ENCODE measurements at places on chromosomes 7 and 10. TPM values are rescaled to one million over a fixed set of nuclear protein-coding genes. Genes with fewer than 3 reads are reported as not detected.

Gene SMIM30
- polyA plus RNA-seq = 41.4 TPM

Gene NRAP
- polyA plus RNA-seq = not detected

DNA sequence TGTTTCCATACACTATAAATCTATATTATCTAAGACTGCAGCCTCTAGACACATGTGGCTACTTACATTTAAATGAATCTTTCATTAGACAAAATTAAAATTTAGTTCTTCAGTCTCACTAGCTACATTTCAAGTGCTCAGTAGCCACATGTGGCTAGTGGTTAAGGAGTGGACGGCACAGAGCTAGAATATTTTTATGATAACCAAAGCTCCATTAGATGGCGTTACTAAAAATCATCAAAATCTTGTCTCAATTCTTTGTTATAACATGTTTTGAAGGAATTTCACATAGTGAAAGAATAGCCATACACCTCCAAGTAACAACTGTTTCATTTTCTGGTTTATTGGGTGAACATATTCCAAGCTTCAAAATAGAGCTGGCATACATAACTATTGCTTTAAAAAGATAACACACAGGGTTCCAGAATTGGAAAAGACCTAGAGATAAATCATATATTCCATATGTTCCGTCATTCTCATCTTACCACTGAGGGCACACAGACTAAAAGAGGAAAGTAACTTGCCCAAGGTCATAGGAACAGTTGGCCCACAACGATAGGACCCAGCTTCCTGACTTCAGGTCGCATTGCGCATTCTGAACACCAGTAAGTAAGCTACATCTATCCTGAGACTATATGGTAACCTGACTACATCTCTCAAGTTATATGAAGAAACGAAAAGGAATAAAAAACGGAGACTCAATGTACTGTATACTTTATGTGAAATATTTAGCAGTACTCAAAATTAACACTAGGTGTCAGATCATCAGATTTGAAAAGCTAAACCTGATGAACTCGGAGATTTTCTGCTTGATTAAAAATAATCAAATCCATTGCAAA, 66.6 kb downstream of the CAV1 start:
- peak; percentile 9 for DNase-seq
- peaks cover 9% of the 10 kb centered on the region for H3K27me3 ChIP-seq
- H3K36me3 ChIP-seq = no peaks in the 10 kb centered on the region

DNA sequence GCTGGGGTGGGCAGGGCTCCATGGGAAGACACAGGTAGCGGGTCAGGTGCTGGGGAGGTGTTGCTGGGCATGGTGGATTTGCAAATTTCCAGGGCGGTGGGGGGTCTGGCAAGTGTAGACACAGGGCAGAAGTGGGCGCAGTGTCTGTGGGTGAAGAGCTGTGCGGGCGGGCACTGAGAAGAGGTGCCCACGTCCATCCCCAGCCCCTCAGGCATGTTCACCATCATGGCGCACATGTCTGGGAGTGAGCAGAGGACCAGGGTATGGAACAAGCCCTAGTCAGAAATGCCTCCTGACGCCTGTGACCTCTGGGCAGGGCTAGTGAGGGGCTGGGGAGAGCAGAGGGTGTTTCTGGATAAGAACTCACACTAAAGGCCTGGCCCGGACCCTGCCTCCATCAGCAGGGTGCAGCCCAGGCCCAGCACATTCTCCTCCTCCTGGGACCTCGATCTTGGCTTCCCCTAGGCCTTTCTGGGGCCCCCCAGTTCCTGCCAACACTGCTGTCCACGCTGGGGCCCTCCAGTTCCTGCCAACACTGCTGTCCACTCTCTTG, 612.9 kb downstream of the PTPRN2 start:
- DNase-seq = no peak
- H3K36me3 ChIP-seq = no peaks in the 10 kb centered on the region

DNA sequence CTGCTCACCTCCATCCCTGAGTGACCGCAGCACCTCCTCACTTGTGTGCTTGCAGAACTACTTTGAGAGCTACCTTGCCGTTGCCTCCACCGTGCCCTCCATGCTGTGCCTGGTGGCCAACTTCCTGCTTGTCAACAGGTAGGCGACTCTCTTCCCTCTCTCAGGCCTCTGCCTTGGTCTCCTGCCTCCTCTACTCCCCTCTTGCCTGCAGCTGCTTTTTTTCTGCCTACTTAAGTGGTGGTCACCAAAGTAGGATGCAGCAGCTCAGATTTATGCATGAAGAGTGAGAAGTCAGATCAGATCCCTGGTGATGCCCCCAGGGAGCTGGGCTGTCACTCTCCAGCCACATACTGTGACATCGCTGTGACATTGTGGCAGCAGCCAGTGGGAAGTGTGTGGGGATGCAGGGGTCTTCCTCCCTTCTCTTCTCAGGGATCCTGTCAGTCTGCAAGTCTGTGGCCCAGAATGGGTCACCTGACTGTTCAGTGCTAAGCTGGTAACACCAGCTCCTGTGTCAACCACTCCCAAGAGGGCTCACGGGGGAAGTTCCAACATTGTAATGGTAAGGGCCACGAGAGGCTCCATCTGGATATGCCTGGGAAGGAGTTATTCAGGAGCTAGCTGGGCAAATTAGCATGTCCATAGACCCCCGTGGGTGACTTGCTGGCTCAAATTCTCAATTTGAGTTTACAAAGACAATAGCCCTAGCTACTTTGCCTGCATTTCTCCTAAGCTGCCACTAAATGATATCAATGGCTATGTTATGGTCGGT, 25.3 kb downstream of the SLC29A3 start:
- H3K27me3 ChIP-seq = no peaks in the 10 kb centered on the region
- no peak for DNase-seq
- H3K36me3 ChIP-seq = no peaks in the 10 kb centered on the region
- H3K4me3 ChIP-seq = no peak overlapping the region
- no peak overlapping the region for H3K27ac ChIP-seq
- H3K4me1 ChIP-seq = no peaks in the 10 kb centered on the region

- no peaks in the 10 kb centered on the region for H3K27me3 ChIP-seq
- no peak overlapping the region for H3K27ac ChIP-seq
- no peak for DNase-seq
- H3K36me3 ChIP-seq = no peaks in the 10 kb centered on the region
- H3K4me1 ChIP-seq = no peaks in the 10 kb centered on the region
- no peak overlapping the region for H3K4me3 ChIP-seq
Measured at GRCh38 chr7:103636153-103636552, 190.1 kb upstream of the SLC26A5 start.

Gene EGR2
- 0.22 TPM for polyA plus RNA-seq

GRCh38 chr10:100923580-100923979, 10.8 kb downstream of the SLF2 start:
- DNase-seq = no peak
- no peak overlapping the region for H3K27ac ChIP-seq
- H3K4me3 ChIP-seq = no peak overlapping the region
- no peaks in the 10 kb centered on the region for H3K27me3 ChIP-seq
- H3K4me1 ChIP-seq = no peaks in the 10 kb centered on the region

Gene CUL2
- 28.3 TPM for polyA plus RNA-seq

DNA sequence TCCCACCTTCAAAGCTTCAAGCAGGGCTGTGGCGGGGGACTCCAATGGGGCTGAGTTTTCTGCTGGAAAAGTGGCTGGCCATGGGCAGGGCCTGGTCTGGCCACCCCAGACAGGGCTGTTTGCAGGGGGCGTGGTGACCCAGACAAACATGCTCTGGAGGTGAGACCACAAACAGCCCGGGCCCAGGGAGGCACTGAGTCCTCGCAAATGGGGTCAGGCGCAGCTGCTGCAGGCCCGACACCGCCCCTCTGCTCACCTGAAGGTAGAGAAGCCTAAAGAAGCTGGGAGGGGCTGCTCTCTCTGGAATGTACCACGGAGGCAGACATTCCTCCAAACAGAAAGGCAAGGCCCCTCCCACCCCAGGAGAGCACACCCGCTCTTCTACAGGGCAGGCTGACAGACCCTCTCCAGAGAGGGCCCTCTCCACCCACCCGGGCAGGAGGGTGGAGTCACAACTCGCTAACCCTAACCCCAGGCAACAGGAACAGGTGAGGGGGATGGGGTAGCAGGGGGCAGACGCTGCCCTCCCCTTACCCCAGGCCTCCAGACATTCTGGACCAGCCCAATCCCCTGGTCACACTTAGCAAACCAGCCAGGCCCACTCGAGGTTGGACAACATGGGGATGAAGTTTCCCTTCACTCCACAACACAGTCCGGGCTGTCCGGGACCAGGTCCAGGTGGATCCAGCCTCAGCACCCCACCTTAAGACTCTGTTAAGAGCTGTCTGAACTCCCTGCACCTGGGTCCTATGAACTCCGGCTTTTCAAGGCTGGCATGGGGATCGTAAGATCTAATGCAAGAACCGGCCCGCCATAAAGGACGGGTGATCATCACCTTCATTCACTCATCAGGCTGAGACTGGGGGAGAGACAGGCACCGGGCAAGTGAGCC, 32.3 kb downstream of the OAT start:
- no peak for DNase-seq

DNA sequence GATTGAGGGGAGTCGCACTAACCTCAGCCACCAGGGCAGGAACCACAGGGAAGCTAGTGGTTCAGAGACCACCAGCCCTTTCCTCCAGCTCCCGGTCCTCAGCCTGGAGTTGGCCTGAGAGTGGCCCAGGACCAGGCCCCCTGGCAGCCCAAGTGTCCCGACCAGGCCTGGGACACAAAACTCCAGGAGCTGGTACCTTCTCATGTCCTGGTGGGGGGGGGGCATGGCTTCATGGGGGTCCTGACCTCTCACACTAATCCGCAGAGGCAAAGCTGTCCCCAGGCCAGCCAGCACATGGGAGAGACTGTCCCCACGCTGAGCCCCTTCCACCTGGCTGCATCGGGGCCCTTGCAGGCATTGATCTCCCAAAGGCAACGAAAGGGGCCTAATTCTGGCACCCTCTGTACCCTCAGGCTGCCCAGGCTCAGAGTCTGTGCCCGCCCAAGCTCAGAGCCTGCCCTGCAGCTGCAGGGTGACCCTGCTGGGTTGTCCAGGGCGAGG, 28.2 kb downstream of the GPRIN2 start:
- no peaks in the 10 kb centered on the region for H3K27me3 ChIP-seq
- H3K4me3 ChIP-seq = no peak overlapping the region
- H3K27ac ChIP-seq = no peak overlapping the region
- DNase-seq = peak; percentile 29
- H3K36me3 ChIP-seq = no peaks in the 10 kb centered on the region

DNA sequence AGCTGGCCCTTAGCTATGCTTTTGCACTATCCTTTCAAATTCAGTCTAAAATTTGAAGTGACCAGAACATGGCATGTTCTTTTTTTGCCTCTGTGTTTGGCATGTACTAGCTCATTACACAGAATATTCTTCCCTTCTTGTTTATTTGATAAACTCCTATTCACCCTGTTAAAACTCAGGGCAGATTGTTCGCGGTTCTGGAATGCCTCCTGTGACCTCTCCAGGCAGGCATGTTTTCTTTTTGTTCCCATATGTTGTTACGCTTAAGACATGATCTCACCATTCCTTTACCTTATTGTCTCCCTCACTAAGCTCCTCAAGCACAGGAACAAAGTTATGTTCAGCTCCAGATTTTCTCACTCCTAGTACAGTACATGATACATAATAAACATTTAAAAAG, 181.7 kb downstream of the CCSER2 start:
- no peak overlapping the region for H3K4me3 ChIP-seq
- H3K36me3 ChIP-seq = peaks cover 18% of the 10 kb centered on the region
- H3K27ac ChIP-seq = no peak overlapping the region
- no peak for DNase-seq
- no peaks in the 10 kb centered on the region for H3K4me1 ChIP-seq
- H3K27me3 ChIP-seq = no peaks in the 10 kb centered on the region

Gene PON1
- polyA plus RNA-seq = not detected

DNA sequence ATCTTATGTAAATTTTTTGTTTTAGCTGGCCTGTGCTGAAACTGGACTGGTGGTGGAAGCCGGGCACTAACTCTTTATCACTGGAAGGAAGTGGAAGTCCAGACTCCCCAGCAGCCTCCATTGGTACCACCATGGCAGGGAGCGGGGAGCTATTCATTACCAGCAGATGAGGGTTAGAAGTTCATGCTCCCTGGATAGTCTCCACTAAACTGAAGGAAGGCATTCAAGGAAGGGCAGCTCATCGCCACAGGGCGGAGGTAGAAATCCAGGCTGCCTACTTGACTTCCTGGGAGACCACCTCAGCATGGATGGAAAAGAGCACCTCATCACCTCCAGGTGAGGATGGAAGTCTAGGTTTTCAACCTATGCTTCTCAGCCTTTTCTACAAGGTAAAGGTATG, 130.9 kb downstream of the SLC16A9 start:
- H3K4me1 ChIP-seq = no peaks in the 10 kb centered on the region
- no peak for DNase-seq
- no peak overlapping the region for H3K27ac ChIP-seq
- no peaks in the 10 kb centered on the region for H3K36me3 ChIP-seq
- no peaks in the 10 kb centered on the region for H3K27me3 ChIP-seq

DNA sequence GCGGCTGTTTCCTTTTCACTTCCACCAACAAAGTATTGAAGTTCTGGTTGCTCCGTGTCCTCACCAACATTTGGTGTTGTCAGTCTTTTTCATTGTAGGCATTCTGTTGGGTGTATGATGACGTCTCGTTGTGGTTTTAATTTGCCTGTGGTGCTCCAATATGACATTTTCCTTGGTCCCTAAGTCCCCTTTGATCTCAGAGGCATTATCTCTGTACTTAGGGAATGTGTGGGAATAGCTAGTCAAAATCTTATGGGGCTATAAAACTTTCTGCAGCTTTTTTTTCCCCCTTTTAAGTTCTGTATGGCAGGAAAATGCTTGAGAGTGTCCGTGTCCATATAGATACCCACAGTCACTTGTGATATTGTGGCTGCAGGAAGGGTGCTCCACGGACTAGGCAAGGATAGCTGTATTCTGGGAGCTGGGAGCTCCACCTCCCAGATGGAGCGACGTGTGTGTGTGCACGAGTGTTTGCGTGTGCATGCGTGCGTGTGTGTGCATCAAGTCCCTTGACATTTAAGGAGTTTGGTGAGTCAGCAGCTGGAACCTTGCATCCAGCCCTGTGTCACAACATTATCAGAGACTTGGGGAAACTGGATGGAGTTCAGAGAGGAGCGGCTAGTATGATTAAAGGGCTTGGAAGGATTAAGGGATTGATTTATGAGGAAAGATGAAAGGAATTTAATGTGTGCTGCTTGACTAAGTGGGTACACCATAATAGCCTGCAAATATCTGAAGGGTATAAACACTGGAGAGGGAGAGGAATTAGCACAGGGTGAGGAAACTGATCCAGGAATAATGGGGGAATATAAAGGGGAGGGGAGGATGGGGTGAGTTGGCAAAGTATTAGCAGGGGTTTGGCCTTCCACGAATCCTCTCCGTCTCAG, 66.8 kb downstream of the LRMDA start:
- H3K27ac ChIP-seq = no peak overlapping the region
- no peak overlapping the region for H3K4me3 ChIP-seq
- no peaks in the 10 kb centered on the region for H3K27me3 ChIP-seq

Gene MYH16
- polyA plus RNA-seq = not detected

Gene CCDC172
- polyA plus RNA-seq = not detected

GRCh38 chr7:142385491-142386340, 127.9 kb upstream of the PRSS58 start:
- DNase-seq = peak; percentile 16
- H3K36me3 ChIP-seq = no peaks in the 10 kb centered on the region
- no peaks in the 10 kb centered on the region for H3K27me3 ChIP-seq

Gene DLX6
- not detected for polyA plus RNA-seq

DNA sequence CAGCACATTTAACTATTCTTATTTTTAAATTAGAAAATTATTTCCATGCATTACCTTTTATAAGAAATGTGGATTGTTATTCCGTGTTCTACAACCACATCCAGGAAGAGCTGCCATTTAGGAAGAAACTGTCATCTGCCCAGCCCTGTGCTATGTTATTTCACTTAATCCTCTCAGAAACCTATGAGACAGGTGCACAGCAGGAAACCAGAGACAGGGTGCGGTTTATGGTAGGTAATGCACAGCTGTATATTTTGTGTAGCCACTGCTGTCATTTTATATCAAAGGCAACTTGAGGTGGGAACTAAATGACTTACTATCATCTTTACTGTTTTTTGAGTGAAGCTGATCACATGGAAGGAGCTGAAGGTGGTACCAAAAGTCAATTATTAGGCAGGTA, 232.3 kb downstream of the MAGI2 start:
- H3K27ac ChIP-seq = no peak overlapping the region
- H3K36me3 ChIP-seq = no peaks in the 10 kb centered on the region
- H3K4me1 ChIP-seq = no peaks in the 10 kb centered on the region
